ENCODE measurements at places on chromosomes 4 and X.

DNA sequence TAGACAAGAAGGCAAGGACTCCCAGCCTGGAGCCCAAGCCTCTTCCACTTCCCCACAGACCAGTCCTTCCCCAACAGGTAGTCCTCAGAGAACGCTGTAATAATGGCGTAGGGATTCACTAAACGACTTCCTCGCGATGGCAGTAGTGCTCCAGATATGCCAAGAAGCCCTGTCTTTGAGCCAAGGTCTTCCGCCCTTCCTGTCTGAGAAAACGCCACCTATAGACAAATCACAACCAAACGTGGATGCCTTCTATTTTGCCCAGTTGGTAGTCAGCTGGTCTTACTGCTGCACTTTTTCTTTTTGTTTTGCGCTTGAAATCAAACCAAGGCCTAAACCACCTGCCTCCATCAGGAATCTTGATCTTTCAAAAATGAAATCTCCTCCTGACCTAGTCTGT lies 203.3 kb downstream of the OR13H1 start:
- DNase-seq: no peak

DNA sequence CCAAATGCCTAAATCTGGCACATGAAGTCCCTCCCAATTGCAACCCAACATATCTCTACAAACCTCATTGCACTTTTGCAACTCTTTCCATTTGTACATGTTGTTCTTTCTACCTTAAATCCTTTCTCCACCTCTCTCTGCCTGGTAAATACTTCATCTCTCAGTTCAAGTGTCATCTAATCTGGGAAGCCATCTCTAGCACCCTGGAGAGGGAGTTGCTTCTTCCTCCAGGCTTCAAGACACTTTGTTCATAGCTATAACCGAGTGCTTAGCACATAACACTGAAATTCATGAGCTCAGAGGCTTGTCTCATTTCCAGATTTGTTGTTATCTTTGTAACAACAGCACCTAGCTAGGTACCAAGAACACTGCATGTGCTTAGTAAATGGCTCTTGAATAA lies 114.8 kb upstream of the NAP1L5 start:
- DNase-seq: no peak

DNA sequence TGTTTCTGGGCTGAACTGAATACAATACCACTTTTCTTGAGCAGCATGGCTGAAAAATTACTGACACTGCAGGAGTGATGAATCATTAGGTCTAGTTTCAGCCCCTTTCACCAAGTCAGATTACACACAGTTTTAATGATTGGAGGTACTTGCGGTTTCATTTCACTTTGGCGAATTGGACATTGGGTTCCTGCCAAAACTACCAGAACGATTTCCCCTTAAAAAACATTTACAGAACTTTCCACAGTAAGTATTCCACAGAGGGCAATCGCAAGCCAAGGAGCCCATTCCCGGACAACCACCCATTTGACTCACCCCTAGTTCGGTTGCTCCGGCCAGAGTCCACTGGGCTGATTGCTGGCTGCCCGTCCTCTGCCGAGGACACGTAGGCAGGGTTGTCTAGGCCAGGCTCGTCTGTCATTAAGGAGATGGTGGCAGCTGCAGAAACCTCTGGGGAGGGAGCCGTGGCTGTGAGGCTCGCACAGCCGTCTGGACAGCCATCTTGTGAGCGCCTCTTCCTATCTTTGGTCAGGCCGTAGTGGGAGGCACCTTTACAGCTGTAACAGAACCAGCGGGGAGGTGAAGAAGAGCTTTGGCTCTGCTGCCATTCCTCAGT lies 83.5 kb downstream of the LNX1 start:
- no peak for DNase-seq

DNA sequence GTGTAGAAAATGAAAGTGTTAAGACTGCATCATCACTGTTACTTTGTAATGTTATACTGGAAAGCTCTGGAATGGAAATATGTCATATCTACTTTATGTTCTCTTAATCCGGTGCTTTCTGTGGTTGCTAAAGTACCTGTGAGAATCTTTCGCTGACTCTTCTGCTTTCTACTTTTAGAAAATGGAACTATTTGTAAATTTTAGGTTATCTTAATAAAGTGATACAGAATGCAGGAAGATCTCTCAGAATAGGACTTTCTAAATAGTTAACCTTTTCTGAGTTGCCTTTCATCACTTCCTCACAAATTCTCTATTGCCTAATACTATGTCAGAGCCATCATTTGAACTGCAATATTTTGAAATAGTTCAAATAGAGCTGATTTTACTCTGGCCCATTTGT lies 69.3 kb downstream of the BMP2K start:
- no peak for DNase-seq

- no peak for DNase-seq
These were observed 67.1 kb upstream of the PSAPL1 start for GRCh38 chr4:7501873-7502272.

DNA sequence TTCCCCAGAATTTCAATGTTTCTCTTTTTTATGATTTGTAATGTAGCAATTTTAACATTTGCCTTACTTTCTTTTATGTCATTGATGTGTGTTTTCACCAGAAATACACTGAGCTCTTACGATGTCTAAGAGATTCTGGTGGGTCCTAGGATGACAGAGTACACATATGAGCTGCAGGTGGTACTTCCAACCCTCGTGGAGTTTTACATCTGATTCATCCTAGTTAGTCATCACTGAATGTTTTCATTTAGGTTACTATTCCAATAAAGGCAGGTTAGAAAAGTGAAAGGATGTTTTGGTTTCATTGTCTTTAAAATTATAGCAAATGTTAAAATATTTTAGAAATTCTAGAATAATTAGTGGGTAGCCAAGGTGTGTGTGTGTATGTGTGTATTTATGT lies 605.9 kb downstream of the ADGRL3 start:
- DNase-seq: no peak

GRCh38 chr4:182245541-182246215 lies 2.5 kb downstream of the TENM3 start:
- DNase-seq: no peak

DNA sequence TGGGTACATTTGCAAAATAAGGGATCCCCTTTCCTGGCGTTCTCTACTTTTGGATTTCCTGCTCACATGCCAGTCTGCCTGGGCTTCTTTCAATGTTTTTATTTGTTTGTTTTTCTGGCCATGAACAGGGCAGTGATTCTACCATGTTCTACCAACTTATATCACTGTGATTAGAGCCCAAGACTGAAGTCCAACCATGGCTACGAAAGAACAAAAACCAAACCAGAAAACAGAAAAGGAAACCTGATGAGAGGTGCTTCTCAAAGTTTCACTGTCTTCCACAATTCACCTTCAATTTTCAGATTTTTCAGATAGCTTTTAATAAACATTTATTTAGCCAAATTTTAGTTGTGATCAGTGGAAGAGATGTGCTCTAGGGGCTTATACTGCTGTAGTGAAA lies 187.6 kb upstream of the TACR3 start:
- DNase-seq: no peak

GRCh38 chr4:121749225-121749624 lies 15.7 kb downstream of the SMIM43 start:
- DNase-seq: no peak

- no peak for DNase-seq
These were observed 25.9 kb downstream of the MXRA5 start for GRCh38 chrX:3320471-3321046.
